ENCODE measurements at places on chromosomes 3 and 15.
A peak's percentile ranks its signal among the peaks of the same experiment; 100 is the strongest.

DNA sequence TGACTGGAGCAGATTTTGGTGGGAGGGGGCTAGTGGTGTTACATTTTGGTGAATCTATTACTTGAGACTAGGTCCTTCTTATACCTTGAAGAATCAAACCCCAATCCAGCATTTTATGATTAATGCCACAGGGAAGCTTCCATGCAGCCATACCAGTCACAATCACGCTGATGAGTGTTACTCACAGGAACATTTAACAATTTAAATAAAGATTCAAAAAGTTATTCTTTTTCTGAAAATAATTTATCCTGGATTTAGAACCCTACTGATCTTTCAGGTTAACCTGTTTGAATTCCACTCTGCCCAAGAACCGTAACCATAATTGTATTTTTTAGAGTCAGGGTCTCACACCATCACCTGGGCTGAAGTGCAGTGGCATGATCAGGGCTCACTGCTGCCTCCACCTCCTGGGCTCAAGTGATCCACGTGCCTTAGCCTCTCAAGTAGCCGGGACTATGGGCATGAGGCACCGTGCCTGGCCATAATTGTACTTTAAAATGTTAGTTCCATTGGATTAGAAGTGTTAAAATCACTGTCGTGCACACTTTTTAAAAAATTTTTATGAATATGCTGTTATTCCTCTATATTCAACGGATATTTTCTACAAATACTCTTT, 929 bp upstream of the MTMR10 start:
- DNase-seq, result no peak

- no peak for DNase-seq
These were observed 22.2 kb upstream of the TRIM42 start for GRCh38 chr3:140655678-140656077.

- DNase-seq, result peak; percentile 55
These were observed 60.5 kb downstream of the LPP start for GRCh38 chr3:188214442-188214841.

GRCh38 chr15:71934446-71934845, 124.1 kb downstream of the NR2E3 start:
- no peak for DNase-seq

GRCh38 chr15:33215941-33216872, 21.7 kb upstream of the FMN1 start:
- peak; percentile 22 for DNase-seq

DNA sequence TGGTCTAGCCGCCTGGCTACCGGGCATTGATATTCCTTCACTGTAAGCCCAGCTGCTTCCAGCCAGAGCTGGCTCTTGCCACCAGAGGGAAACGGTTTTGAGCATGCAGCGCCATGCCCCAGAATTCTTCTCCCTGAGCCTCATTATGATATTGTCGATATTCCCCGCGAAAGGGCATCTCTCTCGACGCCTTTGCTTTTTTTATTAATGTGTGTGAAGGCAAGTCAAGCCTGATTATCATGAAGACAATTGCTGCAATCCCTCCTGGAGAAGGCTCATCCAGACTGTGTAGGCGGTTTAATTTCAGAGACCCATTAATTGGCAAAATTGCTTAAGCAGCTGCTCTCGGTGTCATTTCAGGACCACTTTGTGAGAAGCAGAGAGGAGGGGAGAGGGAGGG, 321.2 kb upstream of the TLE3 start:
- no peak for DNase-seq

- no peak for DNase-seq
These were observed 200.0 kb downstream of the CACNA2D3 start for GRCh38 chr3:54322354-54322753.

All from mesenchymal stem cell (in vitro differentiated cells and primary cell).